ENCODE measurements at places on chromosomes 2 and 18.

GRCh38 chr18:56841836-56842235 is 190.7 kb downstream of the WDR7 start:
- ATAC-seq = no peak

- no peak for ATAC-seq
Measured at GRCh38 chr2:160087854-160088745, 25.7 kb upstream of the PLA2R1 start.

DNA sequence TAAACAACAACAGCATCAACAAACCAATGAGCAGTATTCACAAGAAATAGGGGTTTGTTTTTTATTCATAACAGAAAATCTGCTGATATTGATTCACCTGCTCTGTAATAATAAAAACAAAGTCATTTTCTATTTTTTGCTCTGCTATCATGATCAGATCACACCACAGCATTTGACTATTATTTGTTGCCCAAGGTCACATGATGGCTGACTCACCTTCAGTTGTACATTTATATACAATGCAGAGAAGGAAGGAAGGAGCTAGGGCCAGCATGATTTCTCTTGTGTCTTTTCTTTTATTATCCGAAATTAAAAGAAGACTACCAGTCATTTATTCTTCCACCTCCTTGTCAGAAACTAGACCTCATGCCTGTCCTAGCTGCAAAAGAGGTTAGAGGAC is 1427.7 kb upstream of the CELF4 start:
- ATAC-seq = no peak

DNA sequence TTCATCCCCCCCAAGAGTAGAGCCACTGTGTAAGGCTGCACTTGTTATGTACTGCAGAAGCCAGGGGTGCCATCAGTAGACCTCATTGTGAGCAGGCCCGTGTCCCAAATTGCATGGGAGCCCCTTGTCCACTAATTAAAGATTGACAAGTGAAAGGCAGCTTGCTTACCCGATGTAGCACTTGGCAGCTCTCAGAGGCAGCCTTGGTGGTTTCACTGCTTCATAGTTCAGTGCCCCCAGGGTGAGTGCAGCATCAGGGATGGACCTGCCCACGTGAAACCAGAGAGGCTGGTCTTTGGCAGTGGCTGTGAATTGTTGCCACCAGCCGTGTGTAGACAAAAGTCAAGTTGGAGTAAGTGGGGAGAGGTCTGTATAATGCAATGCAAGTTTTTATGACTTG is 13.3 kb downstream of the TUBB6 start:
- no peak for ATAC-seq

DNA sequence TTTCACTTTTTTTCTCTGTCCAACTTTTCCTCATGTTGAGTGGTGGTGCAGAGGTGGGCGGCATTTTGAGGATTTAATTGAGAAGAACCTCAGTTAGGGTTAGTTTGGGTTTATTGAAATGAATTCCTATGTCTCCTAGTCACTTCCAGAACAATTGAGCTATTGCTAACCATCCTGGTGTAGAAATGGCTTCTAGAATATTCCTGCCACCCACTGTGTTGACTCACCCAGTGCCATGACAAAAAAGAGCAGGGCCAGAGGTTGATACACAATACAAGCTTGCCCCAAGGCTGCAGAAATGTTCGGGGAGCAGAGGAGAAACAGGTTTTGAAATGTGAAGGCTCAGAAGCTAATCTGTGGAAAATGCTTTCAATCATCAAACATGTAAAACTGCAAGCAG is 167.1 kb upstream of the TRIB2 start:
- ATAC-seq = no peak
